ENCODE measurements at places on chromosomes 1 and 21.

- DNase-seq, result no peak
These were observed 239.4 kb upstream of the POU3F1 start for GRCh38 chr1:38285807-38286530.

GRCh38 chr1:107526524-107527198 lies 385.8 kb downstream of the NTNG1 start:
- DNase-seq, result no peak

DNA sequence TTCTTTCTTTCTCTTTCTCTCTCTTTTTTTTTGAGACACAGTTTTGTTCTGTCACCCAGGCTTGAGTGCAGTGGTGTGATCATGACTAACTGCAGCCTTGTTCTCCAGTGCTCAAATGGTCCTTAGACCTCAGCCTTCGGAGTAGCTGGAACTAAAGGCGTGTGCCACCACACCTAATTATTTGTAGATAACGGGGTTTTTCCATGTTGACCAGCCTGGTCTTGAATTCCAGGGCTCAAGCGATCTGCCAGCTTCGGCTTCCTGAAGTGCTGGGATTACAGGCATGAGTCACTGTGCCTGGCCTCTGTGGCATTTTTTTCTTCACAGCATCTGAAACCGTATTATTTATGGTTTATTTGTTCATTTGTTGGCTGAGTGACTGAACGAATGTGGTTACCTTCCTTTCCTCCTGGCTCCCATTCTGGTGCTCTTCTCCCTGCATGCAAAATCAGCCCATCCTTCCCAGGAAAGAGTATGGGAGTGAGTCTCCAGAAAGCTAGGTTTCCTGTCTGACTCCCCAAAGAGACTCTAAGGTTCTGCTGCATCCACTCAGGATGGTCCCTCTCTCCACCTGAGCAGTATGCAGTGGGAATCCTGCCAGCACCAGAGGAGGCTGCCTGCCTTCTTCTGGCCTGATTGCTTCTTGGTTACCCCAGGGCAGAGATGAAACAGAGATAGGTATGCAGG lies 155.0 kb upstream of the BEND5 start:
- DNase-seq, result no peak

- no peak for DNase-seq
These were observed 547 bp downstream of the PDPN start for GRCh38 chr1:13583966-13584791.

DNA sequence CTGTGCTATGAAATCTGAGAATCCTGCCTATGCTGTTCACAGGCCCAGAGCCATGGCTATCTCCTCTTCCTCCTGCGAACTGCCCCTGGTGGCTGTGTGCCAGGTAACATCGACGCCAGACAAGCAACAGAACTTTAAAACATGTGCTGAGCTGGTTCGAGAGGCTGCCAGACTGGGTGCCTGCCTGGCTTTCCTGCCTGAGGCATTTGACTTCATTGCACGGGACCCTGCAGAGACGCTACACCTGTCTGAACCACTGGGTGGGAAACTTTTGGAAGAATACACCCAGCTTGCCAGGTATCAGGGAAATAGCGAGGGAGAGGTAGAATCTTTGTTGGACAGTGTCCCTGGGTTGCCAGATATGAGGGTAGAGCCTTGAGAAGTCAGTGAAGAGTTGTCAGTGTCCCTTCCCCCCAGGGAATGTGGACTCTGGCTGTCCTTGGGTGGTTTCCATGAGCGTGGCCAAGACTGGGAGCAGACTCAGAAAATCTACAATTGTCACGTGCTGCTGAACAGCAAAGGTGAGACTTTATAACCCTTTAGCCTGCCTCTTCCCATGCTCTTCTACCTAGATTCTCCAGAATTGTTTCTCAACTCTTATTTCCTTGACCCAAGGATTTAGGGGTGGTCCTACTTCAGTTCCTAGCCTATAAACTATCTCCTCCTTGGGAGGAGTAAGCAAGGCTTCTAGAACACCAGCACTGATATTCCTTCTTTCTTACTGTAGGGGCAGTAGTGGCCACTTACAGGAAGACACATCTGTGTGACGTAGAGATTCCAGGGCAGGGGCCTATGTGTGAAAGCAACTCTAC lies 1.4 kb downstream of the NIT1 start:
- DNase-seq, result peak; percentile 75

DNA sequence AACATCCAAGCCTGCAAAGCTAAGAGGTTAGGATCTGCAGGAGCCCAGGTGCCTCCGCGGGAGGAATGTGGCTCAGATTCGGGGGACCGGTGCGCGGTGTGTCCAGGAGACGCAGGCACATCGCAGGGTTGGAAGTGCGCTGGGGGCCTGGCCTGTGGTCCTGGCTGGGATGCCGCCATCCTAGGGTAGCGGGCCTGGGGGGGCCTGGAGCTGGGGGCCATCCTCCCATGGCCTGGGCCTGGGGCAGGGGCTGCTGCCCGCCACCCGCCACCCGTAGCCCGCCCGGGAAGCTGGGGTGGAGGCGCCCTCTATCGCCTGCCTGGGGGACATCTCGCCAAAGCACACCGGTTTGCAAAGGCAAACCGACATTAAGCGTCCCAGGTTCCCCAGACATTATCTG lies 170.6 kb upstream of the ARHGEF16 start:
- DNase-seq, result peak; percentile 55

DNA sequence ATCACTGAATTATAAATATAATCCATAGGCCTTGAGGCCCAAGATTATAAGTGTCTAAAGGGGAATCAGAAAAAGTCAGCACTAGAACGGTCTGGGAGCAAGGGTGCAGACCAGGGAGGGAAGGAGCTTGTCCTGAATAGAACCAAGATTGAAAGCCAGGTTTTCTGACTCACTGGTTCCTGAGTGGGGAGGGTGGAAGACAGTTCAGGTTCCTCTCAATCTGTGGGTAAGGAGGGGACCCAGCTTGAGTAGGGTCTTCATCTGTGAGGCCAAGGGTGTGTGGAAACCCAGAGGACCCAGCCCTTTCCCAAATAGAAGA lies 842 bp downstream of the LENEP start:
- no peak for DNase-seq

GRCh38 chr1:221711063-221711577 lies 30.8 kb downstream of the DUSP10 start:
- DNase-seq, result no peak

- no peak for DNase-seq
These were observed 17.5 kb downstream of the UBASH3A start for GRCh38 chr21:42421018-42421793.

GRCh38 chr1:236471653-236472052 lies 52.1 kb upstream of the LGALS8 start:
- DNase-seq, result no peak

DNA sequence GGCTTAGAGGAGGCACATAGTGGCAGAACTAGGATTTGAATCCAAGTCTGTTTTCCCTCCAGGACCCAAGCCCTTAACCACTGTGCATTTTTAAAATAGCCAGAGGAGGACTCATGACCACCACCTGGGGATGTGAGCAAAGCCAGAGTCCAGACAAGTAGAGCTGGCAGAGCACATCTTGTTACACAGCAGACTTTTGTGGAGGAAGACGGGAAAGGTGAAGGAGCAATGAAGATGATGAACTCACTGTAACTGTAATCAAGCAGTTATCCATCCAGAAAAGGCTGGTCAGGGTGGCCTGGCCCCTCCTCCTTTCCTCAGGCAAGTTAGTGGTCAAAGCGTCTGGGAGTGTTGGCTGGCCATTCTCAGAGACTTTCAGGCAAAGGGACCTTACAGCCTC lies 50.9 kb downstream of the SLC44A3 start:
- no peak for DNase-seq

- no peak for DNase-seq
These were observed 14.3 kb upstream of the LSM10 start for GRCh38 chr1:36411674-36412648.

GRCh38 chr1:241499910-241500309 lies 19.6 kb downstream of the FH start:
- DNase-seq, result no peak

DNA sequence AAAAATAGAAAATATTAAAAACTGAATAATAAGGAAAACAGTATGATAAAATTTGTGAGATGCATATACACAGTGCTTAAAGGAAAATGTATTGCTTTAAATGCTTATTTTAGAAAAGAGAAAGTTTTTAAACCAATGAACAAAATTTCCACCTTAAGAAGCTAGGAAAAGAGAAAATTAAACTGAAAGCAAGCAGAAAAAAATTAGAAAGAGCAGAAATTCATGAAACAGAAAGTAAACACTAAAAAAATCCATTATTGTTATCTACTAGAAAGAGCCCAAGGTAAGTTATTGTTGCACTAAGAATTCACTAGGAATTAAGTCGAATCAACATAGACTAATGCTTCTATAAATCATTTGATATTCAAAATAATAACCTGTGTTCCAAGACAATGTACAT lies 67.7 kb downstream of the PIK3R3 start:
- no peak for DNase-seq
